Colonic mucosa (tissue), 4 donors: ENCODE measurements at places on chromosomes 16 and 17.
A peak's percentile ranks its signal among the peaks of the same experiment; 100 is the strongest.

DNA sequence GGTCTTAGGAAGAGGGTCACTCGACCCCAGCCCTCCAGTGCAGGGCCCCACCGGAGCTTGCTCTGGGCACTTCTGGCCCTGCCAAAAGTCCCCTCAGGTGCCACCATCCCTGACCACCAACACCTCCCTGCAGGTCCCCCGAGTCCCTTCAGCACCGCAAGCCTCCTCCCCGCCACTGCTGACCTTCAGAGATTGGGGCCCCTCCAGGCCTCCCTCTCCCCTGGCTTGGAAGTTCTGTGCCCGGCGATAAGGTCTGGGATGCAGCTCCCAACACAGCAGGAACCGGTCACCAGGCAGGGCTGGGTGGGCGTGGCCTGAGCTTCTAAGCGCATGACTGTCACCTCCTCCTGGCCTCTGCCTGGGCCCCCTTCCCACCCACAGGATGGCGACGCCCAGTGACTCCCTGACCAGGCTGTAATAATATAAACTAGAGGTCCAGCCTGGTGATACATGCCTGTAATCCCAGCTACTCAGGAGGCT is 11.2 kb downstream of the PIEZO1 start:
- peak; percentile 63 for DNase-seq

- no peak for DNase-seq
Measured at GRCh38 chr17:33924104-33924503, 331.0 kb upstream of the CCL2 start.

DNA sequence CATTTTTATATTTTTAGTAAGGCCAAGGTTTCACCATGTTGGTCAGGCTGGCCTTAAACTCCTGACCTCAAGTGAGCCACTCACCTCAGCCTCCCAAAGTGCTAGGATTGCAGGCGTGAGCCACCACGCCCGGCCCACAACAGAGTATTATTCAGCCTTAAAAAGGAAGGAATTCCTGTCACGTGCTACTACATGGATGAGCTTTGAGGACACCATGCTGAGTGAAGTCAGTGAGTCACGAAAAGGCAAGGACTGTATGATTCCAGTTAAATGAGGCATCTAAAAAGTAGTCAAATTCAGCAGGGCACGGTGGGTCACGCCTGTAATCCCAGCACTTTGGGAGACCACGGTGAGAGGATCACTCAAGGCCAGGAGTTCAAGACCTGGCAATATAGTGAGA is 9.7 kb downstream of the CSF3 start:
- no peak for DNase-seq

- no peak for DNase-seq
Measured at GRCh38 chr17:16282522-16282921, 65.5 kb downstream of the PIGL start.

DNA sequence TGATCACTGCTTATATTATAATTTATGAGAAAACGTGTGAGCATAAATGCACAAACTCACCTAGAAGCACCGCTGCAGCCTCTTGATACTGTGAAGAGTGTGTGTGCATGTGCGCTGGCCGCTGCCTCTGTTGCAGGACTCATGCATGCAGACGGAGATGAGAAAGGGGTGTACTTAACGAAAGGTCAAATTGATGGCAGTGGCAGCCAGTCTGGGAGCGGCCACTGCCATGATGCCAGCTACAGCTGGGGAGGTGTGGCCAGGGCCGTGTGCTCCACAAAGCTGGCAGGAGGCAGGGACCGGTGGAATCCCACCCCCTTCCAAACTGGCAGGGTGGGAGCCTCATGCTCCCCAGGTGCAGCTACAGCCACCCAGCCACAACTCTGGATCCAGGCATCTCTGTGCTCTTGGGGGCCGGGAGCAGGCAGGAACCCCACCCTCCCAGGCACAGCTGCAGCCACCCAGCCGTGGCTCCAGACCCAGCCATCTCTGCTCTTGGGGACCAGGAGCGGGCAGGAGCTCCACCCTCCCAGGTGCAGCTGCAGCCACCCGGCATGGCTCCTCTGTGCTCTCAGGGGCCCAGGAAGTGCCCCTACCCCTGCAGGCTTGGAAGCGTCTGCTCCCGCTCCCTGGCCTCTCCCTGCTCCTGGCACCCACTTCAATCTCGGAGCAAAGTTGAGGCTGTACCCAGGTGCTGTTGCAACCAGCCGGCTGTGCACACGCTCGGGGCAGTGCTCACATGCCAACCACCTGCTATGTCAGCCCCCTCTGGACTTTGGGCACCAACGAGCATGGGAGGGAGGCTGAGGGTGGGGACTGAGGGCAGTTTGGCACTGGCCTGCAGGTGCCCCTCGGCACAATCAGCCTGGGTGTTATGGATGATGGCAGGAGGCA is 77.5 kb upstream of the CHMP6 start:
- no peak for DNase-seq

DNA sequence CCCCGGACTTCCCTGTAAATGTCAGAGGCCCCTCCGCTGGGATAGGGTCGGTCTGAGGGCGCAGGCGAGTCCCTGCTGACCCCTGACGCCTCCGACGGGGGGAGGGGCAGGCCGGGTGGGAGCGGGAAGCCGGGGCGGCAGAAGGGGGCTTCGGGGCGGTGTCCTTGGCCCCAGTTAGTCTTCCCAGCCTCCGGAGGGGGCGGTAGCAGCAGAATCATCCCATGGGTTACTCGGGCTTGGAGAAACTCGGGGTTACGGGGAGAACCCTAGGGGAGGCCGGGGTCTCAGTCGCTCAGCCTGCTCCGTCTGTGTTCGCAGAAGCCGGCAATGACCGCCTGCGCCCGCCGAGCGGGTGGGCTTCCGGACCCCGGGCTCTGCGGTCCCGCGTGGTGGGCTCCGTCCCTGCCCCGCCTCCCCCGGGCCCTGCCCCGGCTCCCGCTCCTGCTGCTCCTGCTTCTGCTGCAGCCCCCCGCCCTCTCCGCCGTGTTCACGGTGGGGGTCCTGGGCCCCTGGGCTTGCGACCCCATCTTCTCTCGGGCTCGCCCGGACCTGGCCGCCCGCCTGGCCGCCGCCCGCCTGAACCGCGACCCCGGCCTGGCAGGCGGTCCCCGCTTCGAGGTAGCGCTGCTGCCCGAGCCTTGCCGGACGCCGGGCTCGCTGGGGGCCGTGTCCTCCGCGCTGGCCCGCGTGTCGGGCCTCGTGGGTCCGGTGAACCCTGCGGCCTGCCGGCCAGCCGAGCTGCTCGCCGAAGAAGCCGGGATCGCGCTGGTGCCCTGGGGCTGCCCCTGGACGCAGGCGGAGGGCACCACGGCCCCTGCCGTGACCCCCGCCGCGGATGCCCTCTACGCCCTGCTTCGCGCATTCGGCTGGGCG is 542 bp downstream of the GUCY2D start:
- DNase-seq, result no peak

DNA sequence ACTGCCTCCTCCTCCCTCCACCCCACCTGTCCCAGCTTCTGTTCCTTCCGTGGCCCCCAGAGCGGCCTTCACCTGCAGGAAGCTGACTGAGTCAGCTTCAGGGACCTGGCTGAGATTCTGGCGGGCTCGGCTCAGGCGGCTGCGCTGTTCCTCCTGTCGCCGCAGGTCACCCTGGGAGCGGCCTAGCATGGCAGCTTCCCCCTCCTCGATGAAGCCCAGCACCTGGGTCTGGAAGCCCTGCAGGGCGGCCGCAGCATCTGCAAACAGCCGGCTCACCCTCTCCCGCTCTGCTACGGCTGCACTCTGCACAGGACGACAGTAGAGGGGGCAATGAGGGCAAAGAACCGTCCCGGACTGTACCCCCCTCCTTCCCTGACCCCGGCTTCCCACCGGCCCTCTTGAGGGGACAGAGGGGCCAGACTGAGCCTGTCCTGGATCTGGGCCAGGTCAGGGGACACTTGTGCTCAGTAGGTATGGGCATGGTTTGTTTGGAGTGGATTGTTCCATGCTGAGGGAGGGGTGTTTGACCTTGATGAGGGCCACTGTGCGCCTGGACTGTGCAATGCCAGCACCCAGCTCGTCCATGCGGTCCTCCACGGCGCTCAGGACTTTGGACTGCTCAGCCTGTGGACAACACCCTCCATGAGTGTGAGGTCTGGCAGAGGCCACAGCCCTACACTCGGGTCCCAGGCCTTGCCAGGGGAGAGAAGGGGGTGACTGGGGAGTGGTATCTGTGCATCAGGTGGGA is 2.0 kb downstream of the TRIM47 start:
- peak; percentile 90 for DNase-seq

DNA sequence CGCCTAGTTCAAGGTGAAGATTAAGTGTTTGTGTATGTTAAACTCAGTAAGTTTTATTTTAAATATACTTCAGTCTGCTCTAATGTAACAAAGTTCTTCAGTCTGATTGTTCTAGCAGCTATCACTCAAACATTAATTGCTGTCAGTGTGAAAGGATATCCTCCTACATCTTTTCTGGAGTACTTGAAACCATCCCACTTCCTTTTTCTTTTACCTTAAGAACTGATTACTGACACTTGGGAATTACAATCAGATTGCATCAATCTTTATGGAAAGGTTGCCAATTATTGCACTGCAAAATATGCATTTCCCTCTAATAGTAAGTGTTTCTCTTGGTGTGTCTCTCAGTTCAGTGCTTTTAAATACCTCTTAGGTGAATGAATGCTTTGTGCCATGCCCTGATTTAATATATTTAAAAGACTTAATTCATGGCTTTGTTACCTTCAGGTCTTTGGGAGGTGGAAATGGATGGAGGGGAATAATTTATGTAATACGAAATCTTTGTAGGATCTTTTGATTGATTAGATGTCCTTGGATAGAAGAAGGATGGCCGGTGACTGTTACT is 16.6 kb downstream of the MRTFB start:
- DNase-seq, result no peak

GRCh38 chr17:7947651-7948050 is 15.6 kb downstream of the CNTROB start:
- DNase-seq, result no peak
